ENCODE measurements at places on chromosomes 7 and 10.

- no peak for DNase-seq
Observed at GRCh38 chr10:63143987-63144386, 10.9 kb downstream of the NRBF2 start.

- no peak for DNase-seq
Observed at GRCh38 chr10:80537086-80537735, 491 bp upstream of the SH2D4B start.

GRCh38 chr7:156059369-156059768, 247.1 kb upstream of the SHH start:
- DNase-seq, result no peak

- no peak for DNase-seq
Observed at GRCh38 chr7:154844955-154845354, 158.0 kb downstream of the PAXIP1 start.

DNA sequence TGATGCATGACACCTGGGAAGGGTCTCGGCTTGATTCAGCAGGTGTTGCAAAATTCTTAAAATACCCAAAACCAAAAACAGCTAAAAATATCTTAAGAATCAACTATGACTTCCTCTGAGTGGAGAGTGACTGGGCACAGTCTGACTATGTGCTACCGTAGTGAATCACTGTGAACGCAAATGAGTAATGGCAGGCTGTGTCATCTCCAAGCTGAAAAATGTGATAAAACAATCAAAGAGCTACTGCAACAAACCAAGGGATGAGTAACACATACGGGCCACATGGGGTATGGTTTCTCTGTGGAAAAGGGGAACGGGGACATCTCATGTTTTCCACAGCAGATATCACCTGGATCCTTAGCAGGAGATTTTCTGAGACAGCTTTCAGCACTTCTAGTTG, 127.5 kb downstream of the ABCA13 start:
- no peak for DNase-seq

DNA sequence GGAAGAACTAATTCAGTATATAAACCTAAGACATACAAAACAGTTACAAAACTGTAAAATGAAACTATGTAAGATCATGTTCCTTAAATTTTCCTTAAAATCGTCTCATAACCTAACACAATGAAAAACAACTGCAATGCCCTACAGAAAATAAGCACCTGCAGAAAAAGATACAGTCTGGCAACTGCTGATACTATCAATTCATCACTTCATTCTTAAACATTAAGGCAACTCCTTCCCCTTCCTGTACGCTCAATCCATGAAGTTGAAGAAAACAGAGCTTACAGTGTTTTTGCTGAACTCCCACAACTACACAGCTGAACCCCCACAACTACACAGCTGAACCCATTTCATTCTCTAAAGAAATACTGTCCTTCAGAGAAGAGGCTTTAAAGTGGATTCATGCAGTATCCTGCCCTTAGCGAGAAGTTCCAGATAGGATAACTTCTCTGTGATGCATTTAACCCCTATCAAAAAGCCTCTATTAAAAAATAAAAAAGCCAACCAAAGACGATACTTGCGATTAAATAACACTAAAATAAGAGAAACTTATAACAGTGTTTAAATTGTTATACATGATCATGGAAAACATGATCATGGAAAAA, 50.0 kb downstream of the JMJD1C start:
- DNase-seq, result no peak

DNA sequence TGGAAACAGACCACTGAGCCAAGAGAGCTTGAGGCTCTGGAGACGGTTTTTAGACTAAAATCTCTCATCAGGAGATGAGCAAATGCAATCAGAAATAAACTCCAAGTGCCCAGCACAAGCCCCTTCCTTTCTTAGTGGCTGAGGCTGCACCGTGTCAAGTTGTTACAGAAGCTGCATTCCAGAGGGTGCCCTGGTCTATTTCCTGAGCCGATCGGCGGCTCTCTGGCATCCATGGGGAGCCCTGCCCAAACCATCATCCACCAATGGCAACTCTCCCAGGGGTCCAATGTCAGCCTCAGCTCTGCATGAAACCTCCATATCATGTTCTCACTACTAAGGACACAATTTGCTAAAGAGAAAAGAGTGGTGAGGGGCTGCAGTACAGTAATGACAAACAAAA, 89.6 kb downstream of the SVIL start:
- DNase-seq, result no peak

Data from NCI-H1105 (cell line).